Prostate gland (tissue), 2 donors: ENCODE measurements at places on chromosomes 6 and 20.

GRCh38 chr20:64131406-64131805 lies 24.0 kb upstream of the NPBWR2 start:
- no peak for DNase-seq

- no peak for DNase-seq
Observed at GRCh38 chr6:134730013-134730412, 219.9 kb downstream of the ALDH8A1 start.

DNA sequence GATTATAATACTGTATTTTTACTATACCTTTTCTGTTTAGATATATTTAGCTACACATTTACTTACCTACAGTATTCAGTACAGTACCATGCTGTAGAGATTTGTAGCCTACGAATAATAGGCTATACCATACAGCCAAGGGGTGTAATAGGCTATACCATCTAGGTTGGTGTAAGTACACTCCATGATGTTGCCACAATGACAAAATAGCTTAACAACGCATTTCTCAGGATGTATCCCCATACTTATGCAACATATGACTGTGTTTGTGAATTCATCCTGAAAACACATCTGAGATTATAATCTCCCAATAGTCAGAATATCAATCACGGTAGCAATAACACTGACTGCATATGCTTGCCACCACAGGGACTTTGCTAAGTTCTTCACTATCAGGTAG lies 20.7 kb downstream of the B4GALT5 start:
- DNase-seq, result no peak

DNA sequence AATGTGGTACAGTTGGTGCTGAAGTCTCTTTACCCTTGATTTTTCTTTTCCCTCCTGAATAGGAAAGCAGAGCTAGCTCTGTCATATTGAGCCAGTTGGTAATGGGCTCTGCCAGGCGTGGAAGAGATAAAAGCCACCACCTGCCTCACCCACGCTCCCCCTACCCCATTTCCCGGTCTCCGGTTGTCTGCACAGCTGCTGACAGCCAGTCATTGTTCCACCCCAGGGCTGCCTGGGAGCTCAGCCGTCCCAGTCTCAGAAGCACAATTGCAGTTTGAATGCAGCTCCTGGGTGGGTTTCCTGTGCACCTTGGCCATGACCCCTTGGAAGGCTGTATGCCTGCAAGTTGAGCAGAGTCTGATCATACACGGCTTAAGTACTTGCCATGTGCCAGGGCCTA lies 675.2 kb upstream of the FLRT3 start:
- DNase-seq, result no peak

GRCh38 chr6:16480763-16481560 lies 242.6 kb downstream of the GMPR start:
- DNase-seq, result no peak

- no peak for DNase-seq
Observed at GRCh38 chr6:90066697-90067096, 172.4 kb downstream of the GJA10 start.

DNA sequence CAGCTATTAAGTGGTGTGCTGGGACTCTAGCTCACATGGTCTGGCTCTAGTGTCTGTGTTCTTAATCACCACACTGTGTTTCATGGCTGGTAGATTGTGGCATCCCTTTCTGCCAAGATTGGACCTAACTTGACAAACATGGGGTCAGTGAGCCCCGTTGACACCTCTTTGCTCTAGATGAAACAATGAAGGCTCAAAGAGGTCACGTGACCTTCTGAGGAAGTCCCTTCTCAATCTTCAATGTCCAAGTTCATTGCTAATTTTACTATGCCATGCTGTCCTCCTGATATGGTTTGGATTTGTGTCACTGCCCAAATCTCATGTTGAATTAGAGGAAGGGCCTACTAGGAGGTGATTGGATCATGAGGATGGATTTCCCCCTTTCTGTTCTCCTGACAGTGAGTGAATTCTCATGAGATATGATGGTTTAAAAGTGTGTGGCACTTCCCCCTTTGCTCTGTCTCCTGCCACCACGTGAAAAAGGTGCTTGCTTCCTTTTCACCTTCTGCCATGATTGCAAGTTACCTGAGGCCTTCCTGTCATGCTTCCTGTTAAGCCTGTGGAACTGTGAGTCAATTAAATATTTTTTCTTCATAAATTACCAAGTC lies 177.8 kb upstream of the MYLIP start:
- DNase-seq, result no peak

DNA sequence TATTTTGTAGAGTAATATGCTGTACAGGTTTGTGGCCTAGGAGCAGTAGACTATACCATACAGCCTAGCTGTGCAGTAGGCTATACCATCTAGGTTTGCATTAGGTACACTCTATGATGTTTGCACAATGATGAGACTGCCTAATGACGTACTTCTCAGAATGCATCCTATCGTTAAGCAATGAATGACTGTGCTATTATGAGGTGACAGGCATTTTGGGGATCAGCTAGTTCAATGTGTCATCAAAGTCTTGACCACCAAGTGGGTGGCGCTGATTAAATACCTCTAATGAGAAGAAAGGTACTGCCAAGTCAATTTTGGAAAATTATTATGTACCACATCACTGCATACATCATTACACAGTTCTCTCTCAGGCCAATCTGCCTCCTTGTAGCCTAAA lies 190.2 kb downstream of the BACH2 start:
- no peak for DNase-seq

GRCh38 chr6:144284783-144285547 lies at the start of gene UTRN:
Gene UTRN, plus strand, starts transcription at chr6:144285335. Its CDS starts 6,494 bp downstream, at chr6:144291829.
- DNase-seq, result peak; percentile 76

DNA sequence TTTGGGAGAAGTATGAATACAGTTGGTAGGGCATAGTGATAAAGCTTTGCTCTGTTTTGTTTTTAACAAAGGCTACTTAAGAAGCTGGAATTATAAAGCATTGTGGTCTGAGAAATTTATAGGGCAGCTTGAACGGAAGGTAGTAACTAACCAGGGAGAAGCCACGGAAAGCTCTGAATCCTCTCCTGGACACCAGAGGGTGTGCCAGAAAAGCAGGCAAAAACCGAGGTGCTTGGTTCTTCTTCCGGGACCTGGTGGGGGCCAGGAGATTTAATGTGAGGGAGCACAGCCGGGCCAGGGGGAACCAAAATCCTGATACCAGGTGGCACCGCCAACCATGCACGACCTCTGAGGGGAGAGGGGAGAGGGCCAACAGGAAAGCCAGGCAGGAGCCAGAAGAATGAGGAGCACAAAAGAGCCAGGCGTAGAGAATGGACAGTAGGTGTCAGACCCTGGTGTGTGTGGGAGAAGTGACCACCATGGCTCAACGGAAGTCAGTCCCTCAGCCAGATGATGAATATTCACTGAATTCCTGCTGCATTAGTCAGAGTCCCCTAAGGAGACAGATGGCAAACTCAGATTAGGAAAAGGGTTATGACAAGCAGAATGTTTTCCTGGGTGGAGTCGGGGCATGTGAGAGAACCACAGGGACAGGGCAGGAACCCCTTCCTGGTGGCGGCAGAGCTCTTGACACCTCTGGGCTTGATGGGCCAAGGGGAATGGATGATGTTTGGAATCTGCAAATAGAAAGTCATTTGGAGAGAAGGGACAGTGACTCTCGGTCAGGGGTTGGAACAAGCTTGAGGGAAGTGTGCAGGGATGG lies 262.3 kb downstream of the ZNF217 start:
- DNase-seq, result no peak

DNA sequence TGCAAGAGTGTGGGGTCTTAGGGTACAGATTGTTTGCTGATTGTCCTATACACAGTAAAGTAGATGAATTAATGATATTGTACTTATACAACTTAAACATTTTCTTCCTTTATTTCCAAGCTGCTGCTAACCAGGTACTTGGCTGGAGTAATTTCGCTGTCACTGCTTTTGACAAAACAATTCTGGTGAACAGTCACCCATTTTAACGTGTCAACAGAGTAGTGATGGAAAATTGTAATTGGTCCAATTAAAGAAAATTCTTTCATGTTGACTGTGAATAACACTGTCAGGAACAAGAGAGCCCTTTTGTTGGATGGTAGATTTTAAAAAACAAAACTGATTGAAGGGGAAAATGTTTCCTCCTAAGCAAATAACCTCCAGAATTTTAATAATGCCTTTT lies 26.4 kb upstream of the MROH8 start:
- no peak for DNase-seq

GRCh38 chr20:57457243-57458095 lies 66.3 kb downstream of the RBM38 start:
- no peak for DNase-seq

- DNase-seq, result no peak
Observed at GRCh38 chr20:36606158-36607066, 833 bp downstream of the RAB5IF start.

GRCh38 chr6:68967549-68968300 lies 332.6 kb downstream of the ADGRB3 start:
- DNase-seq, result peak; percentile 27
